ENCODE measurements at places on chromosomes 12 and 14. TPM values are rescaled to one million over a fixed set of nuclear protein-coding genes. Genes with fewer than 3 reads are reported as not detected.

The TAS2R42 gene
- not detected for total RNA-seq

GRCh38 chr12:84822525-84822924 is 90.1 kb downstream of the SLC6A15 start:
- no peak for DNase-seq

- DNase-seq, result no peak
These were observed at the start of gene REC8 for GRCh38 chr14:24171422-24172260. Gene REC8, plus strand, starts transcription at chr14:24172080. Its CDS starts 473 bp downstream, at chr14:24172553.

DNA sequence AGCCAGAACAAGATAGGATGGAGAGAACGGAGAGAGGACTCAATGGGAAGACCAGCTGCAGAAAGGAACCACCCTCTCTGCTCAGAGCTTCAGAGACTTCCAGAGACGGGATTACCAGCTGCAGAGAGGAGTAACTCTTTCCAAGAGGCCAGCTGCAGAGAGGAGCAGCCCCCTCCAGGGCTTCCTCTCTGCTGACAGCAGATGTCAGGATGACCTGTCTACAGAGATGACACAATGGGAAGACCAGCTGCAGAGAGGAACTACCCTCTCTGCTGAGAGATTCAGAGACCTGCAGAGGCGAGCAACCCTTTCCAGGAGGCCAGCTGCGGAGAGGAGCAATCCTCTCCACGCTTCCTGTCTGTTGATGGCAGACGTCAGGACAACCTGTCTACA is 61.8 kb downstream of the KLRG1 start:
- no peak for DNase-seq

DNA sequence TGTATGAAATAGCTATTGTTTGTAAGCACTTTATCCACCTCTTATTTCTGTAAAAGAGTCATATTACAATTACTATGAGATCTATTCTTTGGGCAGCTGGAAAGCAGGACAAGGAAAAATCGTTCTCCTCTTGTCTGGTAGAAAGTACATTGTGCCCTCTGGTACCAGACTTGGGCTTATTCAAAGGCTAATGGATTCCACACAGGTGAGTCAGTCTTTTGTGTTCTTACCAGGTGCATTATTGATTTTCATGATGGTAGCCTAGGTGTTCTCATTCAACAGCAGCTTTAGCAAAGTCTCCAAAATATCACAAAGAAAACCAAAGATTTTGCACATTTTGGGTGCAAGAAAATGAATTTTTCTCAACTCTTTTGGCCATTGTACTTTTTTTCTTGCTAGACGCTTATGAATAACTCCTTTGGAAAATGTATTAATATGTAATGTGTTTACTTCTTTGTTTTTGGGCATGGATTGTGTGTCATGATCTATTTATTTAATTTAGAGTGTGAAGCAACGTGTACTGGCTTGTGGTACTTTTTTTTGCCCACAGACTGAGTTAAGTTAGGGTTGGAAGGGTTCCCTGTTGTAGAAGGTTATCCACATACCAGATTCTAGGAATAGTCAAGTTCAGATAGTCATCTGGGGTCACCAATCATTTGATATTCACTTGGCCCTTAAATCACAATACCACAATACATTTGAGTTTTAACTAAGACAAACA is 26.2 kb downstream of the MNAT1 start:
- DNase-seq, result peak; percentile 94

GRCh38 chr14:98937021-98937420 is 335.0 kb downstream of the BCL11B start:
- DNase-seq, result no peak

- DNase-seq, result no peak
These were observed 56.2 kb downstream of the SLC38A6 start for GRCh38 chr14:61037215-61037614.

GRCh38 chr14:50820786-50821509 is 10.0 kb downstream of the NIN start:
- no peak for DNase-seq

GRCh38 chr14:91004987-91005386 is 55.5 kb downstream of the RPS6KA5 start:
- DNase-seq, result no peak

DNA sequence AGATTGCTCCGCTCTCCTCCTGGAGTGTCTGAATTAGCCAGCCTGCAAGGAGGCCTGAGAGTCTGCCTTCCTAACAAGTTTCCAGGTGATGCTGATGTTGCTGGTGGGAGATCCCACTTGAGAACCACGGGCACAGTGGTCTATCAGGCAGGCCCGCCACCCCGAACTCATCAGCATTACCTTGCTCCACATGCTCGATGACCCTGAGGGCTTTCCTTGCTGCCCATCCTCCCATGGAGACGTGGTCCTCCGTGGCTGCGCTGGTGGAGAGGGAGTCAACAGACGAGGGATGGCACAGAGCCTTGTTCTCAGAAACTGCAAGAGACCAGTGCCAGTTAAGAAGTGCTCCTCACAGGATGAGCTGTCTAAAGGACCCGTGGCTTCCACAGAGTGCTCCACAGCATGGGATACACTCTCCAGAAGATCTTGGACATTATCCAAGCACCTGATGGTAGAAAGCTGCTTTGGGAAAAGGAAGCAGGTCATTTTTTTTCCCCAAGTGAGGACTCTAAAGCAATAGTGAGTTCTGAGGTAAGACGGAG is 18.3 kb downstream of the HAL start:
- DNase-seq, result no peak

DNA sequence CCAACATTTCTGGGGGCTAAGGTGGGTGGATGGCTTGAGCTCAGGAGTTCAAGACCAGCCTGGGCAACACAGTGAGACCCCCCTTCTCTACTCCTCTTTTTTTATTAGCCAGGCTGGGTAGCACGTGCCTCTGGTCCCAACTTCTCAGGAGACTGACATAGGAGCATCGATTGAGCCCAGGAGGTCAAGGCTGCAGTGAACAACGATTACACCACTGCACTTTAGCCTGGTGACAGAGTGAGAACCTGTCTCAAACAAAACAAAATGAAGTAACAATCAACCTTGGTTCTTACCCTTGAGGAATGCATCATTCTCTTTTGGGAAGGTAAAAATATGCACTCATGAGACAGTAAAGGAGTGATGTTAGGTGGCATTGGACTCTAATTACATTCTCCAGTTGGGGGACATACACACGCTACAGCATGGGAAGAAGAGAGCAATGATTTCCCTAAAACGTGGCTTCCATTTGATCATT is 3.9 kb upstream of the NIN start:
- DNase-seq, result no peak

DNA sequence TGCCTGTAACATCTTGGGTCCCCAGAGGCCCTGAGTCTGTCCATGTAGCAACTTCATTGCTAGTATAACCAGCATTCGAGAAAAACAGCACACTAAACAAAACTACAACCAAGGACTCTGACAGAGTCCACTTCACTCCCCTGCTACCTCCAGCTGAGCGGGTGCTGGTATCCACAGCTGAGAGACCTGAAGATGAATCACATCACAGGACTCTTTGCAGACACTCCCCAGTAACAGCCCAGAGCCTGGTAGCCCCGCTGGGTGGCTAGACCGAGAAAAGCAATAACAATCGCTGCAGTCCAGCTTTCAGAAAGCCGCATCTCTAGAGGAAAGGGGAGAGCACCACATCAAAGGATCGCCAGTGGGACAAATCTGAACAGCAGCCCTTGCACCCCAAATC is 9.0 kb upstream of the IQSEC3 start:
- no peak for DNase-seq

DNA sequence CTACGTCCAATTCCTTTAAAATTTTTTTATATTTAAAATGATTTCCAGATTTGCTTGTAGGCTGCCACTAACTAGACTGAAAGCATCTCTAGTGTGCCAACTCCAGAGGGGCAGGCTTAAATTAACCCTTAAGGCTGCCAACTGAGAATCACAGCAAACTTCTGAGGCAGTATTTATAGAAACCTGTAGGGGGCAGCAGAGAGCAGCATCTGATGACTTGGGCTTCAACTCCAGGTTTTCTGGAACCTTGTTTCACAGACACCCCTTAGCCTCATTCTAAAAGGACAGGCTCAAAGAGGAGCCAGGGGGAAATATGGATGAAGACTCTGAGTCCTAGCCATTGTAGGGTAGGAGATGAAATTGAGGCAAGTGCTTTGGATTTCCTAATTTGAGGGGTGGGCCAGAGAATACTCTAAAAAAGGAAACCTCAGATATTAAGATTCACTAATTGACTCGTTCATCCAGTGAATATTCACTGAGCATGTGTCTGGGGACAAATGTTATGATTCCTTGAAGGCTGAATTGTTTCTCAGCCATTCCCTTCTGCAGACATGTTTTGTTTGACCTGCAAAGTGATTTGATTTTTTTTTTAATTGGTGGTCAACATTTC is 63.3 kb upstream of the HSPB8 start:
- peak; percentile 74 for DNase-seq
